ENCODE measurements at places on chromosomes 13 and 19. TPM values are rescaled to one million over a fixed set of nuclear protein-coding genes. Genes with fewer than 3 reads are reported as not detected.

ZNF419 gene
- total RNA-seq: 16.1 TPM

KCTD4 gene
- 1.8 TPM for total RNA-seq

DNA sequence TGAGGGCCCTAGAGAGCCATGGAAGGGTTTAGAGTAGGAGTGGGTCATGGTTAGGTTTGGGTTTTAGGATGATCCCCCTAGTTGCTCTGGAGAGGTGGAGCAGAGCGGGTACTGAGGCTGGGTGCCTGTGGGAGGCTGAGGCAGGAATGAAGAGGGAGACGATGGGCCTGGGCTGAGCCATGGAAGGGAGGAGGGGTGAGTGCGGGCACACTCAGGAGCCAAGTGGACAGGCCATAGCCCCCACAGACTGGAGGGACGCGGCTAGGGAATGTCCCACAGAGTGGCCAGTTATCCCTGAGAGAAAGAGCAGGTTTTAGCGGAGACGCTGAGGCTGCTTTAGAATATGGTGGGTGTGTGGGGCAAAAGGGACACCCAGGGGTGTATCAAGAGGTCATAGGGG lies 6.0 kb upstream of the CATSPERG start:
- DNase-seq: no peak

- DNase-seq: no peak
Measured at GRCh38 chr13:103213152-103213551, 146.9 kb upstream of the SLC10A2 start.

- DNase-seq: no peak
Measured at GRCh38 chr19:3580156-3580934, 4.9 kb upstream of the GIPC3 start.

DNA sequence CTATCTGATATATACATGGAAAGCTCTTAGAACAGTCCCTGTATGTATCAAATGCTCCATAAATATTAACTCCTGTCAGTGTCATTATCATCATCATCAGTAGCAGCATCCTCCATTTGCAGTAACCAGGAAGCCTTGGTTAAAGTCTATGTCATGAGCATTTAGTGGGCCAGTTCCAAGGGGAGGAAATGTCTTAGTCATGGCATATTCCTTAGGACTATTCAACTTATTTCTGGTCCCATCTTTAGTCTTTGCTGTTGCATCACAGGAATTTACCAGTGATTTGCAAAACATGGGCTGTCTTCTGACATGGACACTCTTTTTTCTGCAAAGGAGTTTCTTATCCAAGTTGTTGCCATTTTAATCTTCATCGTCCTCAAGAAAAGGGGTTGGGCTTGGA lies 98.4 kb downstream of the WDFY2 start:
- no peak for DNase-seq
